ENCODE measurements at places on chromosomes 16 and 17. TPM values are rescaled to one million over a fixed set of nuclear protein-coding genes. Genes with fewer than 3 reads are reported as not detected.

- H3K36me3 ChIP-seq, result no peaks in the 10 kb centered on the region
- DNase-seq, result no peak
- no peak overlapping the region for H3K4me3 ChIP-seq
Measured at GRCh38 chr16:88358023-88358420, 24.7 kb upstream of the ZNF469 start.

DNA sequence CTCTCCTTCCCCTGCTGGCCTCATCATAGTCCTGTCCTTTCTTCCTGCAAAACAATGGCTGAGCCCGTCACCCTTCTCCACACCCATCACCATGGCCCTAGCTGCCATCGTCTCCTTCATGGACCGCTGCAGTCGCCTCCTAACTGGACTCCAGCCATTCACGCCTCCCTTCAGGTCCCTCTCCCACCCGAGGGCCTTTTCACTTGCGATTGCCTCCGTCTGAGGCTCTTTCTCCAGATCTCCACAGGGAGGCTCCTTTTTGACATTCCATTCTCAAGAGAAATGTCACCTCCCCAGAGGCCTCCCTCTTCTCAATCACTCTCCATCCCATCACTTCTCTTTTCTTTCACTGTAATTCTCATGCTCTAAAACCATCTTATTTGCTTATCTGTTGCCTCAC lies 23.5 kb downstream of the GSG1L start:
- no peaks in the 10 kb centered on the region for H3K36me3 ChIP-seq
- H3K27me3 ChIP-seq, result peaks cover 39% of the 10 kb centered on the region
- H3K4me3 ChIP-seq, result no peak overlapping the region
- no peaks in the 10 kb centered on the region for H3K4me1 ChIP-seq
- DNase-seq, result peak; percentile 68

DNA sequence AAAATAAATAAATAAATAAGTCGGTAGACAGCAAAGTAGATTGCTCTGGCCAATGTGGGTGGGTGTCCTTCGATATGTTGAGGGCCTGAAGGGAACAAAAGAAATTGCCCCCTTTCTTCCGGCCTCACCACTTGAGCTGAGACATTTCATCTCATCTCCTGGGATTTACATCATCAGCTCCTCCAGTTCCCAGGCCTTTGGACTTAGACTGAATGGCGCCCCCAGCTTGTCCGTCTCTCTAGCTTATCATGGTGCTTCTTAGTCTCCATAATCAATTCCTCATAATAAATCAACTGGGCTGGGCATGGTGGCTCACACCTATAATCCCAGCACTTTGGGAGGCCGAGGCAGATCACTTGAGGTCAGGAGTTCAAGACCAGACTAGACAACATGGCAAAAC lies 13.8 kb upstream of the HAP1 start:
- no peak overlapping the region for H3K4me3 ChIP-seq
- H3K36me3 ChIP-seq, result no peaks in the 10 kb centered on the region
- H3K27ac ChIP-seq, result no peak overlapping the region
- no peaks in the 10 kb centered on the region for H3K27me3 ChIP-seq
- DNase-seq, result no peak

GRCh38 chr17:50199211-50199802 lies 2.1 kb downstream of the COL1A1 start:
- no peak for DNase-seq
- H3K27ac ChIP-seq, result no peak overlapping the region
- no peaks in the 10 kb centered on the region for H3K4me1 ChIP-seq
- H3K36me3 ChIP-seq, result no peaks in the 10 kb centered on the region

Gene HSD17B2
- not detected for total RNA-seq

- peak; percentile 90 for DNase-seq
- H3K4me3 ChIP-seq, result no peak overlapping the region
- H3K27me3 ChIP-seq, result no peaks in the 10 kb centered on the region
- no peak overlapping the region for H3K27ac ChIP-seq
Measured at GRCh38 chr17:73189417-73190099, 3.3 kb upstream of the COG1 start.
